ENCODE measurements at places on chromosomes 3 and 15. TPM values are rescaled to one million over a fixed set of nuclear protein-coding genes. Genes with fewer than 3 reads are reported as not detected.

- DNase-seq, result peak; percentile 55
Observed at GRCh38 chr3:124557433-124558232, 172.6 kb upstream of the UMPS start.

DNA sequence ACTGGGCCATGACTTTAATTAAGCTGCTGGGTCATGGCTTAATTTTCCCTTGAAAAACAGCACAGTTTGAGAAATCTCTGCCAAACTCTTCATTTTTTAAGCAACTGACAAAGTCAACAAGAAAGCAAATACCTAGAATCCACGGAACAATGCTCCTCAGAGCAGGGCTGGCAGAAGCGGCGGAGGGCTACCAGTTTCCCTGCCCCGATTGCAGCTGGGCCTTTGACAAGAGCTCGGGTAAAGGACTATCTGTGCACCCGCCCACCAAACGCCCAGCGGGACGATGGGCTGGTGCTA, 1.2 kb downstream of the GOLIM4 start:
- no peak for DNase-seq

DNA sequence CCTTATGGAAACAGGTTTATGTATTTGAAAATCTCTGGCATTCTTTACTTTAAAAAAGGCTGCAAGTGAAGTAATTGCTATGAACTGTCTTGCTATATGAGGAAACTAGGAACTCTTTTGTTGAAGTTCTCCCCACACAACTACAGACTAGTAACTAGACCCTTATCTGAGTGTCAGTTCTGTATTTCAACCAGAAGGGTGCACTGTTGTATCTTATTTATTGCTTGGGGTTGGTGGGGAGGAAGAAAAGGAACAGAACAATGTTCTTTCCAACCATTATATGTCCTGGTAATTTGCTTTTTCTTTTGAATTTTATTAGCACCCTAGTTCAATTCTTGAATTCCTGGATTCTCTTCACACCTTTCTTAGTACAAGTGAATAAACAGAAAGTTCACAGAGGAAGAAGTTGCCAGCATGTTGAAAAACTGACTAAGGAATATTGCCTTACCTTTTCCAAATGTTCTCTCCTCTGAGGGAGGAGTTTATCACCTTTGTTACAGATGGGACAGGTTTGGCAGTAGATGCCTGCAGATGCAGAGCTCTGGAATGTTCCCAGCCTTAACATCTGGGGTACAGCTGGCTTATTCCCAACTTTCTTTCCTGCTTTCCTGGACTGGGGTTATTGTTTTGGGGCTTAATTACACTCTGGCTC, 162.4 kb upstream of the CFAP20DC start:
- no peak for DNase-seq

- no peak for DNase-seq
Observed at GRCh38 chr15:94042180-94042928, 189.0 kb upstream of the MCTP2 start.

Gene AMIGO3
- total RNA-seq, result not detected
